Activated CD8-positive, alpha-beta T cell treated with anti-CD3 and anti-CD28 coated beads, Interleukin-2, amount 10 ng/mL, durations not matched to agents 7 days and 5 days (primary cell): ENCODE measurements at places on chromosomes 2 and 18. TPM values are rescaled to one million over a fixed set of nuclear protein-coding genes. Genes with fewer than 3 reads are reported as not detected.

GRCh38 chr2:130869441-130870160, 32.9 kb downstream of the ARHGEF4 start:
- no peak for DNase-seq

HOXD12 gene
- not detected for total RNA-seq

- no peak for DNase-seq
These were observed 131.9 kb downstream of the MYO1B start for GRCh38 chr2:191376981-191377629.

- DNase-seq: no peak
These were observed 71.9 kb downstream of the INPP4A start for GRCh38 chr2:98516571-98516970.

DNA sequence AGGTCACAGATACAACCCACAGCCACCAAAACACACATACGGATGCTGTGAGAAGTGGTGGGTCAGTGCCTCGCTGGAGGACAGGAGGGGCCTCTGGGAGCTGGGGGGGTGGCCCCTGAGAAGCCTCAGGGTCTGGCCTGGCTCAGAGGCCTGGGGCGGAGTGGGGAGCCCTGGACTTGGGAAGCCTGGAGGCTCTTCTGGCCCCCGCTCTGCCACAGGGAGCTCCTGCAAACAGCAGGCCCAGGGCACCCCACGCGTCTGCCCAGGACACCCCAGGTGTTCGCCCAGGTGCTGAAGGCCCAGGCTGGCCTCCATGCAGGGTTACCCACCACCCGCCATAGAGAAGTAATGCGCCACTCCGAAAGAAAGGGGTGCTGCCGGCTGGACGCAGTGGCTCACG, 25.9 kb downstream of the THAP4 start:
- no peak for DNase-seq

DNA sequence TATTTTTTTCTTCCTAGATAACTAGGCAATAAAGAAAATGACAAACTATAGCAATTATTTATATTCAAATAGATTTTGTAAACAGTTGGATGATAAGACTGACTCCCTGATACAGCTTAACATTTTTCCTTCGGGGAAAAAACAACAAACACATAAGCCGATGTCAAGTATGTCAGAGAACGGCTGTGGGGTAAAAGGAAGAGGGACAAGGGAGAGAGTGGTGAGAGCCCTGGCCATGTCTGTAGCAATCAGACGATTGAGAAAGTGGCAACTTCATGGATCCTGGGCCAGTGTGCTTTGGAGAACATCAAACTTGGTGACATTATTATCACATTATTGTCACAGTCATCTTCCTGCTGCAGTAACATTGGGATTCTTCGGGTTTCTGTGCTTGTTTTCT, 65.2 kb downstream of the RNF144A start:
- DNase-seq: no peak

DNA sequence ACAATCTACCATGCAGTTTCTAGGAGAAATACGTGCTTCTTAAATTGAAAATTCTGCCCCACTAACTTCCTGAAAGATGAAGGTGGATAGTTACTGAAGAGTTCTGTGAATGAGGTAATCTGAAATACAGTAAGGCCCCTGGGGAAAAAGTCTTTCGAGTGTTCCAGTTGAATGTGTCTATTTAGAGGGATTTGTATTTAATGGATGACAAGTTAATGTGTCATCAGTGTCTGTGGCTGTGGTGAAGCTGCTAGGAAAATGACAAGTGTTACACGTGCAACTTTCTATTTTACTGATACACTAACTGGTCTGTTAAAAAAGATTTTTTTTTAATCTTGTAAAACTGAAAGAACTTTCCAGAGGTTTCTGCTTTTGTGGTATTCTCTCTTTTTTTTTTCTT, 384.6 kb downstream of the STK39 start:
- DNase-seq: no peak

- DNase-seq: no peak
These were observed 45.5 kb upstream of the LRRTM4 start for GRCh38 chr2:77567723-77568122.

ITGA6 gene
- total RNA-seq: 14.6 TPM

DNA sequence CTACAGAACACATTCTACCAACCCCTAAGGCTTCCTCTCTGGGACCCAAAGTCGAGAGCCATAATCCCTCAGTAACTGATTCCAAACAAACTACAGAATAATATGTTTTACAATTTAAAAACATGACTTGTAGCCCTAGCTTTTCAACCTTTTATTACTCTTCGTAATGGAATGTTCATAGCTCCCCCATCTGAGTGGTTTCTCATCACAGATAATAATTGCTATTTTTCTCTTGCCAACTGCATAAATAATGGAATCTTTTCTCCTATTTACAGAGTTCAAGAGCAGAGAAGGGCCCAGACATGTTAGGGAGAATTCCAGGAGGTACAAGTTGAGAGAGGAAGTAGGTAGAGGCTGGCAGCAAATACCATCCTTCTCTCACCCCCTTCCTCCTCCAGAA, 59.9 kb upstream of the CERS6 start:
- DNase-seq: no peak

DNA sequence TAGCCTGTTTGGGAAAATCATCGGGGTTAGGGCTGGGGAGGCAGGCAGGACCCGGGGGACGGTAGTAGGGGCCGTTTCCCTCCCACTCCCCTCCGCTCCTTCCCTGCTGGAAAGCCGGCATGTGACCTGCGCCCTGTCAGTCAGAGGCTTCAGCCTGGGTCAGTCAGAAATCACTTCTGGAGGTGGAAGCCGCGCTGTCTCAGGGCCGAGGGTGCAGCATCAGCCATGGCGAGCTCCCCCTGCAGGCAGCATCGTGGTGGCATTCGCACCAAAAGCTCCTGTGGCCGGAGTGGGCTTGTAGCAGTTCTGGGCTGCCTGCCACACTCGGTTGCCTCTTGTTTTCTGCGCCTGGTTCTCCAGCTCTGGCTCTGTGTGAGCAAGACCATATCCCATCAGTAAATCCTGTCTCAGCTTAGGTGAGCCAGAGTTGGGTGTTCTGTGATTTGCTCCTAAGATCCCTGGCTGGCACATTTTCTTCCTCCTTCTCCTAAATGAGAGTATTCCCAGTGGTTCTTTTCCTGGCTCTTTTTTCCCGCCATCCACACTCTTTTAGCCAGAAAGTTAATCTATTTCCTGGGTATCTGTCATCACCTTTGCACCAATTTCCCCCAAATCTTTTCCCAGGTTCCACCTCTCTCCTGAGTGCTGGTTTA, 123.9 kb upstream of the CD302 start:
- DNase-seq: peak; percentile 78

DNA sequence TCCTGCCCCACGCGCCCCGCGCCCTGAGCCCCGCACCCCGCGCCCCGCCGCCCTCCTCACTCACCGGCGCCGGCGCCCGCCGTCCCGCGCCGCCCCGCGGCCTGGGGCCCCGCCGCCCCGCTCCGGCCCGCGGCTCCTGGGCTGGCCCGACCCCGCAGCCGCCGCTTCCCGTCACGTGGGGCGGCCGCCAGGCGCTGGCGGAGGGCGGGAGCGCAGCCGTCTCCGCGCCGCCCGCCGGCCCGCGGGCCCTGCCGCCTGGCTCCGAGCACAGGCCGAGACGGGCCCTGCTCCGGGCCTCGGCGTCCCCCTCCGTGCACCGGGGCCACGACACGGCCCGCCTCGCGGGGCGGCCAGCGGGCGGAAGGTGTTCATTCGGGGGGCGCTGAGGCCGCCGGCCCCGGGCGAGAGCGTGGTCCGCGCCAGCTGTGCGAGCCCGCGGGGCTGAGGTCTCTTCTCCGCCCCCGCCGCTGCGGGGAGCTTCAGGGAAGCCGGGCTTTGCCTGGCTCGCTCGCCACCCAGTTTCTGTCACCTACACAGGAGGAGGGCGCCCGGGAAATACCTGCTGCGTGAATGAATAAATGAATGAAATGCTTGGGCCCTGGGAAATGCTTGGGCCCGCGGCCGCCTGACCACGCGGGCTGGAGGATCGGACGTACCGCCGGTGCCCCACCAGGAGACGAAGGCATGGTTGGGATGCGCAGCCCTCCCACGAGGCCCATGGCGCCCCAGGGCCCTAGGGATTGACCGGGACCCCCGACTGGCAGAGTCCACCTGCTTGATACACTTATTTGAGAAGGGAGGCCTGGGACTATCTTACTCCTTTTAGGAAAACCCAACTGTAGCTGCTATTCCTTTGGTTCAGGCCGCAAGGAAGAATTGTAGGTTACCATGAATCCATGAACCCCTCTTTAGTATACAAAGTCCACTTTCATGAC, at the start of gene TGFBRAP1:
TSS of gene TGFBRAP1 (minus strand) at position 175 of the 935 bp plus-strand sequence. CDS start 21,434 bp downstream, outside the sequence.
- peak; percentile 58 for DNase-seq

TNFAIP6 gene
- total RNA-seq: not detected

DNA sequence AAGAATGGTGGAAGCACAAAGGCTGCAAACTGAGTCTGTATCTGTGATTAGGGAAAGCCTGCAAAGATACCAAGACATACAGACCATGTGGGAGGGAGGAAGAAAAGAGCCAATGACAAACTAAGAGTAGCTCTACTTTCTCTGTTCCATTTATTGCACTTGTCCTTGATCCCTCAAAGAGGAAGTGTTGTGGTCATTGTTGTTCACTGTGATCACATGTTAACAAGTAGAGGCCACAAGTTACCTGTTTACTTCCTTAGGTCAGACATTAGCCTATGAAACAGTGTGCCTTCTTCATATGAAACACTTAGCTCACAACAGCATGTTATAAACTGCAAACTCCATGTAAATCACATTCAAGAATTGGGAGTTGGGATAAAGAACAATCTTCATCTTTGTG, 32.6 kb downstream of the MAP2 start:
- DNase-seq: no peak

DNA sequence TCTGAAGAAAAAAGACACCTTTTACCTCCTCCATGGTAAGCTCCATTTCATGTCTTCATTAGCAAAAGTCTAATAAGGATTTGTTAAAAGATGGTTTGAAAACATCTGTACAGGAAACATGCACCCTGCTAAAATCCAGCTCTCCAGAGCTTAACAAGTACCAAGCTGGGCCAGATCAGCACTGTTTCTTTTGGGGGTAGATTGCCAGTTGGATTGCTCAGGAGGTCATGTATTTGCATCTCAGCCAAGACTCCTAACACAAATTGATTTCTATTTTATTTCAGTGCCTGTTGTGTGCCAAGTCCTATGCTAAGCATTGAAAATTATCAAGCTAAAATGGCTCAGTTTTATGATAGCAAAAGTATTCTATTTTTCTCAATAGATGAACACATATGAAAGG, 3.4 kb upstream of the TMEM182 start:
- no peak for DNase-seq

DNA sequence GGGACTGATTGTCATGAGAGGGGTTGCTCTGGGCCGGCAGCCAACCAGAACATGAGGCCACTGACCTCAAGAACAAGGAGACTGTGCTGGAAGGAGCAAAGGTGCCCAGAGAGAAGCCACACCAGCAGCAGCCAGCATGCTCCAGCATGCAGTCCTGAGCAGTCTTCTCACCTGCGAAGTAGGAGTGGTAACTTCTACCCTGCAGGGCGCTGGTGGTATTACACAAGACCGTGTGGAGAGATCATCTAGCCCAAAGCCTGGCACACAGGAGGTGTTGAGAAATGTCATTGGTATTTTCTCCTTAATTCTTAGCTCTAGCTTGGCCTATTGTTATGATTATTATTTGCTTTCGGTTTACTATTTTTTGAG, 132.7 kb downstream of the TSN start:
- peak; percentile 30 for DNase-seq

- no peak for DNase-seq
These were observed 52.9 kb downstream of the ZBTB7C start for GRCh38 chr18:48356151-48356745.

- no peak for DNase-seq
These were observed 18.2 kb downstream of the RPL37A start for GRCh38 chr2:216516730-216517350.

HNRNPA3 gene
- total RNA-seq: 329 TPM

DNA sequence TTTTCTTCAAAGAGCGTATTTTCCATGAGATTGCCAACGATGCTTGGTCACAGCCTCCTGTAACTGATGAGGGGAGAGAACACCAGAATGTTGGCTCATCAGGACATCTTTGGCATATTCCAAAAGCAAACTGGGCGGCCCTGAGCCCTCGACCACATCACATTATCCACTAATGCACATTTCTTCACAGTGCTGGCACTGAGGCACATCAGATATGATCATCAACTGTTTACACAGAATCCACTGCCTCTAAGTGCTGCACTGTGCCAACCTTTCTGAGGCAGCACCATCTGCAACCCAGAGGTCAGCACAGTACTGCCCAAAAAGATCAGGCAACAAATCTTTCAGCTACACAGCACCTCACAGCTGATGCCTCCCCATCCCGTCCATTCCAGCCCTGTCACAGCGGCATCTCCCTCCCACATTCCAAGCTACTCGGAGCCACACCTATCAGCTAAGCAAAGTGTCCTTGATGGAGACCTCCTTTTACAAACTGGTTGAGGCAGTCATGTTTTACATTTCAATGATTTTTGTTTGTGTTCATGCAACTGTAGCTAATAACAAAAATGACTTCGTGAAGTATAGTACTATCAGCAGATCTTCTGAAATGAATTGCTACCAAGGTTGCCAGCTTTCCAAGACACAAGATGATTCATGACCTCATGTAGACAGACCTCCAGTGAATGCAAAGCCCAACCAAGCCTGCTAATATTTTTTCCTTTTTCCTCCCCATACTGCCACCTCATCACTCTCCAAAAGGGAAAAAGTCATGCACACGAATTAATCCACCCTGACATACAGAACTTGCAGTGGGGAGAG, 32.3 kb downstream of the MYO5B start:
- DNase-seq: no peak

- no peak for DNase-seq
These were observed 145.3 kb downstream of the PKP4 start for GRCh38 chr2:158602027-158602426.

MC2R gene
- total RNA-seq: not detected
